Activated CD8-positive, alpha-beta memory T cell treated with anti-CD3 and anti-CD28 coated beads, Interleukin-2, amount 10 ng/mL, durations not matched to agents 7 days and 5 days (primary cell): ENCODE measurements at places on chromosomes 4 and X. TPM values are rescaled to one million over a fixed set of nuclear protein-coding genes. Genes with fewer than 3 reads are reported as not detected.

UGT2B15 gene
- not detected for total RNA-seq

TREX2 gene
- total RNA-seq, result 1.8 TPM

NXF2 gene
- not detected for total RNA-seq

NKRF gene
- total RNA-seq, result 22.0 TPM

ZCCHC13 gene
- not detected for total RNA-seq

CUL4B gene
- total RNA-seq, result 32.9 TPM

KLKB1 gene
- total RNA-seq, result 0.18 TPM
